NCI-H524 (cell line): ENCODE measurements at places on chromosomes 3 and 15.
A peak's percentile ranks its signal among the peaks of the same experiment; 100 is the strongest.

GRCh38 chr3:148881286-148881685, 16.2 kb downstream of the CPA3 start:
- no peak for DNase-seq

DNA sequence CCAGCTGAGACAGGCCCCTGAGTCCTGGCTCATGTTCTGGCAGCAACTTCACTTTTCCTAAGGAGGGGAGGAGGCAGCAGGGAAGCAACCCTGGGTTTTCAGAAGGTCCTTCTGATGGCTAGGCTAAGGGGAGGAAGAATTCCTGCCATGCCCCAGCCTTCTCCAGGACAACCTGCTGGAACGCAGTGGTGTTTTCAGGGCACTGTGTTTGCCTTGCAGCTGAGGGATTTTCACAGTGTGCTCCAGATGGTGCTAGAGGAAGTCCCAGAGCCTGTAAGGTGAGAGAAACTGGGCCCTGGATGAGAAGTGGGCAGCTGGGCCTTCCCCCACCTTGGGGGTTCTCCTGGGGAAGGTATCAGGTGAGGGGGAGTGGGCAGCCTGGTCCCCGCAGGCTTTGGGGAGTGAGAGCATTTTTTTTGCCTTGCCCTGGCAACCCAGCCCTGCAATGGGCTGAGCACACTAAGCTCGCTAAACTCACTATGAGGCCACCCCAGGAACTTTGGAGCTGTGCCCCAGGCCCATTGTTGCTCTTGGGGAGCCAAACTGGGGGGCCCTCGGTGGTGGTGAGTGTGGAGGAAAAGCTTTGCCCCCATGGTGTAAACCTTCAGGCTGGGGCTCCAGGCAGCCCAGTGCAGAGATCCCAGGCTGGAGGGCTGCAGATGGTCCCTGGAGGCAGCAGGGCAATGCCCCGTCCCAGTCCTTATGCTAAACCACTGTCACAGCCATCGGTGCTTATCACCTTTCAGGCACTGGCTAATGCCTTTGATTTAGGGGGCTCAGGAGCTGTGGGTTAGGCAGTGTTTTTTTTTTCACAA, 41.1 kb downstream of the ACAA1 start:
- peak; percentile 42 for DNase-seq

DNA sequence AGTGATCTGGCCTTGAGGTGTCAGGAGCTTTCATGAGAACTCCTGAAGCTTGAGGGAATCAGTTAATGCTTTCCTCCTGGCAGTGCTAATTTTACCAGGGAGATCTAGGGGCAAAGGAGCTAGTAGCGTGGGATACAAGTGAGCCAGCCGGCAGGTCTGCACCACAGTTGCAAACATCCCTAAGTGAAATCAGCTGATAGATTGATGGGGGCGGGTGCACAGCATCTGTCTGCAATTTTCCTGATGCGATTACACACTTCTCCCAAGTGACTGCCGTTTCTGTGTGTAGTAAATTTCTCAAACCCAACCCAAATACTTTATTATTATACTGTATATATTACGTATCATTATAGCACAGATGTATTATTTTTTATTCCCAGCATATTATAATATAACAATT, 304.5 kb downstream of the AGBL1 start:
- peak; percentile 88 for DNase-seq

- DNase-seq = no peak
Measured at GRCh38 chr3:133441867-133442270, 42.0 kb downstream of the BFSP2 start.

DNA sequence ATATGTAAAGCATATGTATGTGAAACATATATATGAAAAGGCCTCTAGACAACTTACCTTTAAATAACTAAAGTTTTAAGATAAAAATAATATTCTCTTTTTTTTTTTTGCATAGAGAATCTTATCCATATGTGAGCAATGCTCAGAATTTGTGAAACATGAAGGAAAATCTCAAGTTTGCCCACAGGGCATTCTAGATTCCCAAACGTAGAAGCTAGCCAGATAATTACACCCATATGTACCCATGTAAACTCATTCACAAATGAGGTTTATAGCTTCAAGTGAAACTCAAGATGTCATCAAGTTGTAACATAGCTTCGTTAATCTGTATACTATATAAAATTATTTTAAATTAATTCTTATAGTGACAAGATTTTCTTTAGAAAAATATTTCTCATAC, 537.3 kb upstream of the NR2F2 start:
- no peak for DNase-seq

GRCh38 chr15:77578641-77579372, 53.9 kb downstream of the LINGO1 start:
- DNase-seq = peak; percentile 99

DNA sequence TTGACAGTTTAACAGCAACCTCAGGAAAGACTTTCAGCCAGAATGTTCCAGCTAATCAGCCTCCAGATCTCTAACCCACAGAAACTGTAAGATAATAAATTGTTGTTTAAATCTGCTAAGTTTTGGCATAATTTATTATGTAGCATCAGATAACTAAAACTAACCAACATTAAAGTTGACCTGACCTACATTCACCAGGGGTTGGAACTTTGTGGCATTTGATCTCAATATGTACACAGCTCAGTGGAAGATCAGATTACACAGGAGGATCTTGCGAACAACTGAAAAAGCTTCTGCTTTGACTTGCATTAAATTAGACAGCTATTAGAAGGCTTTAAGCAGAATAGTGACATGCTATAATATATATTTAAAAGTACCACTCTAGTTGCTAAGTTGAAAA, 91.4 kb upstream of the POU1F1 start:
- DNase-seq = no peak

GRCh38 chr3:15810702-15811101, 12.9 kb upstream of the ANKRD28 start:
- no peak for DNase-seq

- no peak for DNase-seq
Measured at GRCh38 chr3:72015463-72015862, 230.5 kb upstream of the PROK2 start.

GRCh38 chr15:20409247-20409646, 132.4 kb downstream of the GOLGA6L6 start:
- no peak for DNase-seq

- no peak for DNase-seq
Measured at GRCh38 chr15:101432982-101433381, 56.5 kb downstream of the PCSK6 start.

- no peak for DNase-seq
Measured at GRCh38 chr15:78915341-78916087, 29.3 kb downstream of the CTSH start.
